ENCODE measurements at places on chromosomes 5 and 9.
A peak's percentile ranks its signal among the peaks of the same experiment; 100 is the strongest.

DNA sequence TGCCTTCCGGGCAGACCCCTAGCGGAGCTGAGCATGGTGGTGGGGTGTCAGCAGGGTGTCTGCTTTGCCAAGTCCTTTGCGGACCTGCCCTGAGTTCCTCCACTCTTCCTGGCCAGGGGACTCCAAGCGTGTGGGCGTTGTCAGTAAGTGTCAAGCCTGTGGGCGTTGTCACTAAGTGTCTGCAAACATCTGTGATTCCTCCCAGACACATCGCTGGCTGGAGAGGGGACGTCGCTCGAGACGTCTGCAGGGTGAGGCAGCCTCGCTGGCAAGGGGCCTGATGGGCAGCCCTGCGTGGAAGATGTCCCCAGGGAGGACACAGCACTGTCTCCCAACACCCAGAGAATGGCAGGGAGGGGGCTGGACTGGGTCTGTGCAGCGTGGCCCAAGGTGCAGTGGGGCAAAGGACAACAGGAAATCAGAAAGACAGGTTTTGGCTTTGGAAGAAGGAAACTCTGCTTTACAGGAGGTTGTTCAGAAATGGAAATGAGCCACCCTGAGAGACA, 28.8 kb downstream of the ADAMTSL2 start:
- no peak for DNase-seq

- DNase-seq = no peak
Observed at GRCh38 chr9:130575514-130575913, 3.9 kb upstream of the FUBP3 start.

GRCh38 chr5:26582350-26583045, 455.9 kb downstream of the CDH9 start:
- no peak for DNase-seq

- no peak for DNase-seq
Observed at GRCh38 chr9:111016426-111017045, 21.7 kb downstream of the LPAR1 start.

- DNase-seq = no peak
Observed at GRCh38 chr9:69115621-69116020, 58.5 kb upstream of the TJP2 start.

GRCh38 chr5:179180061-179180610, 120.0 kb downstream of the ZNF354C start:
- DNase-seq = no peak

DNA sequence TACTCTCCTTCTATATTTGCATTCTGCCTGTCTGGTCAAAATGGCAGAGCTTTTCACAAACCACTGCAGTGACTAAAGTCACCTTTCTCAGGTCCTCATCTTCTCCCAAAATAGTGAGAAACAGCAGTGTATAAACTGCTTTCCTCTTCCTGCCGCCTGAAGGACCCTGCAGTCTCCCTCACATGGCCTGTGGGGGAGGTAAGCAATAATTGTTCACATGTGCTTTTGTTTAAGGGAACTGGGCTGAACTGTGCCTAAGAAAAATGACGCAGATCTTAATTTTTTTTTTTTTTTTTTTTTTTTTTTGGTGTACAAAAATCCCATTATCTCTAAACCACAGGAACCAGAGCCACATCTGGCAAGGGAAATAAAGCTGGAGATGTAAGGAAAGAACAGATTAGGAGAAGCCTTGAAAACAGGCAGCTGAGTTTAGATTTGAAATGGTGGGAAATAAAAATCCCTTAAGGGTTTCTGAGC, 131.7 kb upstream of the VLDLR start:
- DNase-seq = no peak

- peak; percentile 72 for DNase-seq
Observed at GRCh38 chr9:86500667-86501435, 146.6 kb upstream of the TUT7 start.

- no peak for DNase-seq
Observed at GRCh38 chr5:10264604-10265003, 14.5 kb downstream of the CCT5 start.

DNA sequence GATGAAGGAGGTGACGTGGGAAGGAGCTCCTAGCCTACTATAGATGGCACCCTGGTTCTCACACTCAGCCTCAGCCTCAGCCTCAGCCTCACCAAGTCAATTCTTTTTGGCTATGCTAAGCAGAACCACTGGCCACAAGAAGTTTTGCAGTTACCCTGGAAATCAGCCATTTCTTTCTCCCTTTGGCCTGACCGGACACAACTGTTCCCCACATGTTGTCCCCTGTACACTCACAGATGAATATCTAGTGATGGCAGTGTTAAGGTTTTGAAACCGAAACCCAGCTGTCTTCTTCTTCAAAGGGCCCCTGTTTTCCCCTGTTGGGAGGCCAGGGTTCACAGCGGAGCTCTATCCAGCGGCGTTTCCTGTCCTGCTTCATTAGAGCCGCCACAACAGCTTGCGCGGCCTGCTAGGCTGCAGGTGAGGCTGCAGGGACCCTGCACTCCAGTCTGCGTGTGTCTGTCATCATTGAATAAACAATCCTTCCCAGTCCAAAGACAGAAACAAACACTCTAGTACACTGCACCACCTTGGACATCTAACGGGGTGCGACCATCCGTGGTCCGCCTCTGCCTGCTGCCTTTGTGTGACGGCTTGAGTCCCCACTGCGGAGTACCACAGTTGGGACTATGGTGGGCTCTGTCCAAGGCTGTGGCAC, 250.5 kb downstream of the DENND1A start:
- no peak for DNase-seq

DNA sequence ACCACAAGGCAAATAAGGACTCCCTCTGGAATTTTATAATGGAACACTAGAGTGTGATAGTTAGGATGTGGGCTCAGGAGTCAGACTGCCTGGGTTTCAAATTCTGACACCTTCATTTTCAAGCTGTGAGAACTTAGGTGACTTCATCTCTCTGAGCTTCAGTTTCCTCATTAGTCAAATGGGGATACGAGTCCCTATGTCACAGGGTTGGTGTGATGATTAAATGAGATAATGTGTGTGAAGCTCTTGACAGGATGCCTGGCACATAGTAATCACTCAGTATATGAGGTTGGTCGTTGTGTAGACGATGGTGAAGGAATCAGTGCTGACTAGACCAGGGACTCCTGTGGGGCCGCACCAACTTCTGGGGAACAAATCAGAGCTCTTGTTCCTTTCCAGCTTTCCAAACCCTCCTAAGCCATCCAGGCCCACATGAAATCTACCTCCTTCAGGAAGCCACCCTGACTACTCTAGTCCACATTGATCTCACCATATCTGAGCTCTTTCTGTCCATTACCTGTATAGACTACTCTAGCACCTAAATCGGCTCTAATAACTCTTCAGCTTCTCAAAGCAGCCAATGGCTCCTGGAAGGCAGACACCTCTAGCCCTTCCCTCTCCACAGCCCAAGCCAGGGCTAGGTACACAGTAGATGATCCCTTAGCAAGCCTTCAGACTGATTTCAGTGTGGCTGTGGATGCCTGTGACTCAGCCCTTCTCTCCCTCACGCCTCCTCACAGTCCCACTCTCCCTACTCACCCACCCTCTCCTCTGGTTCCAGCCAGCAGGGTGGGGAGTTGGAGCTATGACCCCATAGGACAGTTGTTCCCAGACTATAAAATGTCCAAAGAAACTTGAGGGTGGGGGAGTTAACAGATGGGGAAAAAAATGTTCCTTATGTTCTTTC, 2.5 kb upstream of the TCF7 start:
- DNase-seq = no peak

GRCh38 chr9:133873461-133873891, 118.6 kb downstream of the VAV2 start:
- no peak for DNase-seq

DNA sequence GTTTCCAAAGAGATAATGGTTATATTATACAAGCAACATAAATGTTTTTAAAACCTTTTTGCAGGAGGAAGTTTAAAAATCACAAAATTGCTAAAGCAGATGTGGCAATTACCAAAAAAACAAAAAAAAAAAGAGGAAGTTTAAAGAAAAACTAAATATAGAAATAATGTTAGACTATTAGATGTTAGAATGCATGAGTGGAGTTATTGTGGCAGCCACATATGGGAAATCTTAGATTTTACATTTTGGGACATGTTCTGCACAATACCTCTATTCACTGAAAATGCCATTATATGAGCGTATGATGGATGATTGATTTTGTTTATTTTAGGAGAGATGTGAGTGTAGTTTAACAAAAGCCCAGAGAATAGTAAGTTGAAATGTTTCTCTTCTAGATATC, 31.2 kb upstream of the DTWD2 start:
- no peak for DNase-seq

DNA sequence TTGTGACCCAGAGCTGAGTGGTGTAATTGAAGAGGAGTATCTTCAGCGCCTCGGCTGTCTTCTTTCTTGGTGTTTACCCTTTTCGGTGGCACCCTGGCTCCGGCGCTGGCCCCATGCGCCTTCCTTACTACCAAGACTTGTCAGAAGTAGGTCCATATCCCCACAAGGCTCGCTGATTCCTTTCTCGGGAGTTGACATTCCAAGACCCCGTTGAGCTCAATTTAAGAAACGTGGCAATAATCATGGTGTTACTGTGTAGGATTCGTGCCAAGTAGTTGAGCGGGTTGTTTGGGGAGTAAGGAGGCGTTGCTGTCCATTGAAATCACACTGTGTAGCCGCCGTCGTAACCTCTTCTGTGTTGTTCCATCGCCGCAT, 795 bp downstream of the NDUFAF2 start:
- DNase-seq = no peak

DNA sequence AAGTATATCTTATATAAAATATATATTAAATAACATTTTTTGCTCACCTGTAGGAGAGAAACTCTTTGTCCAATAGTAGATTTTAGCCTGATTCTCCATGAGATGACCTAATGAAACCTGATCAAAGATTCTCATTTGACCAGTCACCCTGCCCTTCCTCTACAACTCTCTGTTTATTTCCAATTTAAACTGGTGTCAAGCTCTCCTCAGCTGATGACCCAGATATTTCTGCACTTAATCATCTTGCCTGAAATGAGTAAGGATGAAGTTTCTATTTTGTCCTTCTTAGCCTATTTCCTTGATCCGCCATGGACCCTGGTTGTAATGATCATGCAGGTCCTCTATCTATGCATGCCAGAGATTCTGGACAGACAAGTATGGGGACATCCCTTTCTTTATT, 179.3 kb upstream of the FGF10 start:
- DNase-seq = no peak

Measured in amniotic stem cell (primary cell).